Gastroesophageal sphincter (tissue), 4 donors: ENCODE measurements at places on chromosomes 13 and 19. TPM values are rescaled to one million over a fixed set of nuclear protein-coding genes. Genes with fewer than 3 reads are reported as not detected.
A peak's percentile ranks its signal among the peaks of the same experiment; 100 is the strongest.

The TMEM205 gene
- 250 TPM for total RNA-seq

The FBXO27 gene
- 3.6 TPM for total RNA-seq

DNA sequence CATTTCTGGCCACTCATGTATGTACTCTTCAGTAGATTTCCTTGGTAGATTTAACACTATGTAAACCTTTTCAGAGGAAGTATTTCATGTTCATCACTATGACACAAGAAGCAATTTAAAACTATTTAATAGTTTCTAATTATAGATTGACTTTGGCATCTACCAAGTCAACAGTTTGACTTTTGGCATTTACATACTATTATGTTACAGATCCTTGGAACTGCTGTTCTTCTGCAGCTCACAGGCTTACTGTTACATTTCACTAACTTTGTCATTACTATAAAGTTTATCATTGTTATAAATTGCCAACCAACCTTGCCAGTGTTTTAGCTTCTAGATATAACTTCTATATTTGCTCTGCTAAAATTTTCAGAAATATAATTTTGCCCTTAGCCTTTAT is 18.7 kb downstream of the SUPT20H start:
- no peak for ATAC-seq

DNA sequence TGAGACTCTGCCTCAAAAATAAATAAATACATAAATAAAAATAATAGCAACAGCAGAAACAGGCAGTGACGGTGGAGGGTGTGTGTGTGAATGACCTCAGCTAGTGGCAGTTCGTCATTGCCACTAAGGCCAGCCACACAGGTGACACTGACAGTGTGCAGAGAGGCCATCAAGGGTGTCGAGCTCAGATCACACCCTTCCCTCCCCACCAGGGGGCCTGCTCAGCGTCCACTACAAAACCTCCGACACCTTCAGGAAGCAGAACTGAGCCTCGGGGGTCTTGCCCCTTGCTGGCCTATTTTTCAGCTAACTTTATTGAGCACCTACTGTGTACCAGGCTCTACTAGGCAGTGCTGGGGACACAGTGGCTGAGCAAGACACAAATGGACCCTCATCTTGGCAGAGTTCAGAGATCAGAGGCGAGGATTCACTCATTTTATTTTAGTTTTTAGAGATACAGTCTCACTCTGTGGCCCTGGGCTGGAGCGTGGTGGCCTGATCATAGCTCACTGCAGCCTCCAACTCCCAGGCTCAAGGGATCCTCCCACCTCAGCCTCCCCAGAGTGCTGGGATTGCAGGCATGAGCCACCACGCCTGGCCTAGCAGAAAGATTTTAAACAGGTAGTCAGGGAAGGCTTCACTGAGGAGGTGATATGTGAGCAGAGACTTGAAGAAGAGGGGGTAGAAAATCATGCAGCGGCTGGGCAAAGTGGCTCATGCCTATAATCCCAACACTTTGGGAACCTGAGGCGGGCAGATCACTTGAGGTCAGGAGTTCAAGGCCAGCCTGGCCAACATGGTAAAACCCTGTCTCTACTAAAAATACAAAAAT is 30.3 kb upstream of the SEMA6B start:
- ATAC-seq = no peak

DNA sequence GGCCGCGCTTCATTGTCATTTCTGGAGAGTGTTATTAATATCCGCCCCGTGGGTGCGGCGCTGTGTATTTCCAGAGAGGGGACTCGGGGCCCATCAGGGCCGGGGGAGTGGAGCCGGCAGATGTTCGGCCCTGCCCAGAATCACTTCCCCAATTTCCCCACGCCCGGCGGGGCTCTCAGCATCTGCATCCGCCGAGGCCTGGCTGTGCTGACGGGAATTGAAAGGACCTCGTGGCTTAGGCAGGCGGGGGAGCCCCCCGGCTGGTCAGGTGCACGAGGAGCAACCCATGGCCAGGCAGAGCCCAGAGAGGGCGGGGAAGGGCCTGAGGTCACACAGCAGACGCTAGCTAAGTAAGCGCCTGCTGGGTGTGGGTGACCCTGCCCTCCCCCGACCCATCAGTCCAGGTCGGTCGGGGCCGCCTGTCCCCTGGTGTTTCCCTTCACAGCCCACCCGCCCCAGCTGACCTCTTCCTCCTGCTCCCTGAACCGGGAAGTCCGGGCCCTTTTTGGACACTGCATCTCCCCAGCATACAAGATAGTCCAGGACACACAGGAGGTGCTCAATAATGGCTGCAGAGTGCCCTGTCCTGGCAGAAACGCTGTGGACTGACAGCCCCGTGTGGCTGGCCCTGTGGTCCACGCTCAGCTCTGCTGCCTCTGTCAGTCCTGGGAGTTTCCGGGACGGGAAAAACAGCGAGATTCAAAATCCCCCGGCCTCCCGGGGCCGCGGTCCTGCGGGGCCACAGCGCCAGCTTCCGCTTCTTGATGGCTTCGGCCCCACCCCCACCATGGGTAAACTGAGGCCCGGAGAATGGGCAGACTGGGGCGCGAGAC is 22.1 kb downstream of the ARID3A start:
- ATAC-seq = peak; percentile 79

GRCh38 chr19:49779731-49780555 is 13.1 kb downstream of the AP2A1 start:
- no peak for ATAC-seq
